Mesenteric fat pad (tissue), 1 donor: ENCODE measurements at places on chromosomes 11 and 22. TPM values are rescaled to one million over a fixed set of nuclear protein-coding genes. Genes with fewer than 3 reads are reported as not detected.

RASSF10 gene
- 0.13 TPM for total RNA-seq

SMTNL1 gene
- not detected for total RNA-seq

IL18BP gene
- total RNA-seq, result 13.1 TPM

RCOR2 gene
- total RNA-seq, result 0.58 TPM

PVALB gene
- total RNA-seq, result not detected

MRGPRX3 gene
- total RNA-seq, result not detected

GAB4 gene
- total RNA-seq, result not detected

ZNF280B gene
- total RNA-seq, result 1.1 TPM

ARHGAP32 gene
- total RNA-seq, result 17.1 TPM

QSER1 gene
- 20.7 TPM for total RNA-seq

MLC1 gene
- total RNA-seq, result 0.26 TPM

PRG2 gene
- 0.45 TPM for total RNA-seq

DUSP8 gene
- total RNA-seq, result 14.8 TPM

MMP3 gene
- 1.5 TPM for total RNA-seq

LDHAL6A gene
- total RNA-seq, result not detected

CBX7 gene
- total RNA-seq, result 30.8 TPM
